ENCODE measurements at places on chromosomes 7 and 10.

- DNase-seq = no peak
These were observed 22.8 kb downstream of the UNC5B start for GRCh38 chr10:71234970-71235685.

- DNase-seq = no peak
These were observed 5.3 kb downstream of the ESYT2 start for GRCh38 chr7:158824028-158824427.

DNA sequence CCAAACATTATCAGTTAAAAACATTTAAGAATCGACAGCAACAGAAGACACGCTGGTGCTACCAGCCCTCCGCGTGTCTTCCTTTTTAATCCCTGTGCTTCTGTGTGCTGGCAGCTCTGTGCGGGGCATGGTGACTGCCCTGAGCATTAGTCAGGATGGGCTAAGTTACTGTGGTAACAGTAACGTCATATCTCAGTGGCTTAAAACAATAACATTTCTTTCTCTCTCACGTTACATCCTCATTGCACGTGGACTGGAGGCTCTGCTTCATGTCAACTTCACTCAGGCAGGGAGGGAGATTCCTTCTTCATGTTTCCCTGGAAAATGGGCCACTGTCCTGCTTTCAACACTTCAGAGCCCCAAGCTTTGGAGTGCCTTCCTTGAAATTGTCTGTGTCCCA, 378.5 kb downstream of the CCSER2 start:
- no peak for DNase-seq

DNA sequence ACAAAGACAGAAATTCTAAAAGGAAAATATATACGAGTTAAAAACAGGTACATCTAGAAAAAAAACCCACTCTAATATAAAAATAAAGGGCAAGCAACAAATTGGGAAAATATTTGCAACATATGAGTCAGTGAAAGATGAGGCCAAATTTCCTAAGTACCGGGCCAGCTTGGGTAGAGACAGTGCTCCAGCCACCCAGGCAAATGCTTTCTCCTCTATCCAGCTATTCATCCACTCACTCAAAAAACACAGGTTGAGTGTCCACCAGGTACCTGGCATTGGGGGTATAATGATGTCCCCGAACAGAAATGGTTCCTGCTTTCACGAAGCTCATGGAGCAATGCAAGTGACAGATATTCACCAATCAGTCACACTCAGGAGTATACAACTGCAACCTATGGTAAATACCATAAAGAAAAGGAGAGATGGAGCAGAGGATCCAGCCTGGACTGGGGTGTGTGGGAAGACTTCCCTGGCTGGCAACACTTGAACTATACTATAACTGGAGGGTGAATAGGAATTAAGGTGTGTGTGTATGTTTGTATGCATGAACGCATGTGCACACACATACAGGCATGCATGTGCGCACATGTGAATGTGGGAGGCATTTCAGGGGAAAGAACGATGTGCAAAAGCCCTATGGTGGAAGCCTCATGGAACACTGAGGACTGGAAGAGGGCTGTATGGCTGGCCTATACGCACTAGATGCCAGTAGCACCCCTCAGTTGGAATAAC, 2.3 kb downstream of the ARHGAP22 start:
- no peak for DNase-seq

DNA sequence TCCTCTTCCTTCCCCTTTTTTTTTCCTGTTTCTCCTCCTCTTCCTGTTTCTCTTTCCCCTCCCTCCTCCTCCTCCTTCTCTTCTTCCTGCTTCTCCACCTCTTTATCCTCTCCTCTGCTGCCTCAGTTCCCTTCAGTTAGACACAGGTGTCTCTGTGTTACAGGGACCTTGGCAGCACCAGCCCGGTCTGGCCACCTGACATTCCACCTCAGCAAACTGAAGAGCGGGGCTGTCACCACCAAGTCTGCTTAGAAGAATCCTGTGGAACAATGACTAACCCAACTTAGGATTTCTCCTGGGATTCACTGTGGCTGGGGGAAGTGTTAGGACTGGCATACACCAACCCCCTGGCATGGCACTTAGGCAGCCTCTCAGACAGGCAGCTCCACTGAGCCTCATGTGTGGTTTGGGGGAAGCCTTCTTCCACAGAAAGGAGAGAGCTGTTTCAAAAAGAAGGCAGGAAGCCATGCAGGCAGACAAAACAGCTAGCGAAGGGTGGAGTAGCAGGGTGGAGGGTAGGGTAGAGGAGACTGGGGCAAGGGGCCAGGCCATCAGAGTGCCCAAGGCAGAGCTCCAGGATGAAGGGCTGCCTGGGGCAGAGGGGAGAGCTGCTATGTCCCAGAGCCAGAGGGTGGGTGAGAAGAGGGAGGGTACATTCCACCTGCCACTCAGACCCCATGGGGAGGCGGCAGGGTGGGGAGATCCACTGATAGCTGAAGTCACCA, 13.2 kb upstream of the GDF10 start:
- no peak for DNase-seq

GRCh38 chr7:17097668-17098297, 200.7 kb upstream of the AHR start:
- DNase-seq = no peak

DNA sequence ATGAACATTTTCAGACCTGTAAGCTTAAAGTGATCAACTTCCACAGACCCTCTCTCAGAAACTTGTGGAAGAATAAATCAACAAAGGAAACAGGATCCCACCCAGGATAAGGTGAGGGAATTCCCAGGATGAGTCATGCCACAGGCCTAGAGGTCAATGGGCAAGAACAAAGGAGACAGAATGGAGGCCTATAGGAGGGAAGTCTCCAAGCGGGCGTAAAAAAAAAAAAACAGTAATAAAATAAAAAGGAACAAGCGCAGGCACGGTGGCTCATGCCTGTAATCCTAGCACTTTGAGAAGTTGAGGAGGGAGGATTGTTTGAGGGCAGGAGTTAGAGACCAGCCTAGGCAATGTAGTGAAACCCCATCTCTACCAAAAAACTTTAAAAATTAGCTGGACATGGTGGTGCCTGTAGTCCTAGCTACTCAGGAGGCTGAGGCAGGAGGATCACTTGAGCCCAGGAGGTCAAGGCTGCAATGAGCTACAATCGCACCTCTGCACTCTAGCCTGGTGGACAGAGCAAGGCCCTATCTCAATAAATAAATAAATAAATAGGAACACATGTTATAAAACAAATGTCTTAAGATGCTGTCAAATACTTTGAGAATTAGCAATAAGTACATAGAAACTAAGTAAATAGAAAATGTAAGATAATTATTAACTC, 8.4 kb downstream of the SORBS1 start:
- DNase-seq = no peak

DNA sequence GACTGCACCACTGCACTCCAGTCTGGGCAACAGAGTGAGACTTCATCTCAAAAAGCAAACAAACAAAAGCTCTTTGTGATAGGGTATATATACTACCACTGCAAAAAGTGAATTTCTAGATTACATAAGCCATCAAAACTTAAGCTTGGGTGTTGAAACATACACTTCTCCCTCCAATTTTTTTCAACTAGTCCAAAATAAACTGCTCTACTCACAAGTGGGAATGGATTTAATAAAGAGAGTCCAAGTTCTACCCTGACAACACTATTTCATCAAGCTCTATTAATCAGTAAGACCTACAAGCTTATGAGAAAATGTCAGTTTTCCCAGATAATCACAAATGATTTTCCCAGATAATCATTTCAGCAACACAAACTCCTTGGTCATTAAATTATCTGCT, 82.7 kb downstream of the NT5C2 start:
- DNase-seq = no peak

DNA sequence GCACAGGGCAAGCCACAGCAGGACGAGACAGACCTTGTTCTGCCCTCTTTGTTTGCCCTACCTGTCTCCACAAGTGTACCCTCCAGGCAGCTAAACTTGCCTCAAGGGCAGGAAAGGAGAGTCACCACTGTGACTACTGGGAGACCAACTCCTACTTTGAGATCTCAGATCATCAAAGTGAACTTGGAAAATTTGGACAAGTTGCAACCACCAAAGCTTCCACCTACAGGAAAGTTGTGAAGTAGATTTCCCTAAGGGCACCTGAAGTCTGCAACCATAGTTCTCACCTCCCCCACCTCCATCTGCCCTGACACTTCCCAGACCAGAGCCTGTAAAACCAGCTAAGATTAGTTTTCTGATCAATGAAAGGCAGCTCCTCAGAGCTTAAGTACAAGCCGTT, 2.5 kb upstream of the WDR91 start:
- DNase-seq = no peak

DNA sequence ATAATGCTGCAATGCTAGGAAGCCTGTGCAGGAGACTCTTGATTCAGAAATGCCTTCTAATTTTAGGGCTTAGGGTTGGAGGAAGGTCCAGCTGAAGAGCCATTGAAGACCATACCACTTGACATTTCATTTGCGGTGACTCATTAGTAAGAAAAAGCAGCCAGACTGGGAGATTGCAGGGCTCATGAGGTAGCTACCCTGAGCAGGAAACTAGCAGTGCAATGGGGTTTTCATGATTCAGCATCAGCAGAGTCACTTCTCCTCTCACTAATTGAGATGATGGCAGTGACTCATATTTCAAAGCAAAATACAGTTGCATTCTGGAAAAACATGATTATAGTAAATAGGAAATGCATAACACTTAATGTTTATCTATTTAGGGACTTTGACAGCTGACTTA, 434.1 kb downstream of the DNAJB9 start:
- DNase-seq = no peak

DNA sequence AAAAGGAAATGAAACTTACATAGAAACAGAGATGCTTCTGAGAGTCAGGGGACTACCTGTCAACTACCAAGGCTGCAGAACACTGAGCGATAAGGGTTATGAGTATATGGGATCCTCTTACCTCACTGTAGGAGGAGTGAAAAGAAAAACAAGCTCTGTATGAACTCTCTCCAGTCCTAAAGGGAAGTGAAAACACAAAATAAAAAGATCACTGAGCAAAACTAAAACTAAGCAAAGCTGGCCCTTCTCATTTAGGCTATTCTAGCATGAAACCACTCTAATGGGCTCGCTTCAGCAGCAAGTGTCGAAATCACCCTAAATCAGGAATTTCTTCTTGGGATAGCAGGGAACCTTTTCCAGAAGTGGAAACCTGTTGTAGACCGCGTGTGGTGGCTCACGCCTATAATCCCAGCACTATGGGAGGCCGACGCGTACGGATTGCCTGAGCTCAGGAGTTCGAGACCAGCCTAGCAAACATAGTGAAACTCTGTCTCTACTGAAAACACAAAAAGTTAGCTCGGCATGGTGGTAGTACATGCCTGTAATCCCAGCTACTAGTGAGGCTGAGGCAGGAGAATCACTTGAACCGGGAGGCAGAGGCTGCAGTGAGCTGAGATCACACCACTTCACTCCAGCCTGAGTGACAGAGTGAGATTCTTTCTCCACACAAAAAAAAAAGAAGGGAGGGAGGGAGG, 27.0 kb downstream of the DCLRE1C start:
- no peak for DNase-seq

GRCh38 chr10:129761197-129761972, 202.7 kb downstream of the EBF3 start:
- no peak for DNase-seq

GRCh38 chr7:71735961-71736556, 604.1 kb downstream of the GALNT17 start:
- peak; percentile 63 for DNase-seq

DNA sequence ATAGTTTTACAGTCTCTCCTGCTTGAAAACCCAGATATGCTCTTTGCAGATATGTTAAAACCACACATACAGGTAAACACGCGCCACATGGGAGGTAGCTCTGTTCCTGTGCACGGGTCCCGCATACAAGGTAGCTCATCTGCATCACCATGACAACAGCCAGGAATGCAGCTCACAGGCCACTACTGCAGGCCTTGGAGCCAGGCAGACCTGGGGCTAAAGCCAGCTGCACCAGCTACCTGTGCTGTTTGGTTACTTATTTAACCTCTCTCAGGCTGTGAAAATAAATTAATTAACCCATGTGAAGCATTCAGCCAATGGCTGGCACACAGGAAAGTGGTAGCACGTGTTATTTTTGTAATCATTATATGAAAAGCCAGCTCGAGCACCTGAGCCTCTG, 428.3 kb downstream of the TNS3 start:
- no peak for DNase-seq

DNA sequence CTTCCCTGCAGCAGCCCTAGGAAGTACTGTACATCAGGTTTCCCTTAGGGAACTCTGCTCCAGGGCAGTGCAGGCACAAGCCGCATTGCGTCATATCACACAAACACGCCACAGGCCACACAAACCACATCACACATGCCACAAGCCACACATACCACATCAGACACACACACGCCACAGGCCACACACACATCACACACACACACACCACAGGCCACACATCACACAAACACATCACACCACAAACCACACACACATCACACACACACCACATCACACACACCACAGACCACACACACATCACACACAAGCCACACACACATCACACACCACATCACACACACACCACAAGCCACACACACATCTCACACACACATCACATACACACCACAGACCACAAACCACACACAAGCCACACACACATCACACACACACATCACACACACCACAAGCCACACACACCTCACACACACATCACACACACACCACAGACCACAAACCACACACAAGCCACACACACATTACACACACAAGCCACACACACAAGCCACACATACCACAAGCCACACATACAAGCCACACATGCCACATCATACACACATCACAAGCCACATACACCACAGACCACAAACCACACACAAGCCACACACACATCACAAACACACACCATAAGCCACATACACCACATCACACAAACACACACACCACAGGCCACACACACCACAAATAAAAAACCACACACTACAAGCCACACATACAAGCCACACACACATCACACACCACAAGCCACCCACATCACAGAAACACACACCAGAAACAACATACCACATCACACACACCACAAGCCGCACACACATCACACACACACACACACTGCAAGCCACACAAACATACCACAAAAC, 53.4 kb downstream of the TMEM209 start:
- no peak for DNase-seq

DNA sequence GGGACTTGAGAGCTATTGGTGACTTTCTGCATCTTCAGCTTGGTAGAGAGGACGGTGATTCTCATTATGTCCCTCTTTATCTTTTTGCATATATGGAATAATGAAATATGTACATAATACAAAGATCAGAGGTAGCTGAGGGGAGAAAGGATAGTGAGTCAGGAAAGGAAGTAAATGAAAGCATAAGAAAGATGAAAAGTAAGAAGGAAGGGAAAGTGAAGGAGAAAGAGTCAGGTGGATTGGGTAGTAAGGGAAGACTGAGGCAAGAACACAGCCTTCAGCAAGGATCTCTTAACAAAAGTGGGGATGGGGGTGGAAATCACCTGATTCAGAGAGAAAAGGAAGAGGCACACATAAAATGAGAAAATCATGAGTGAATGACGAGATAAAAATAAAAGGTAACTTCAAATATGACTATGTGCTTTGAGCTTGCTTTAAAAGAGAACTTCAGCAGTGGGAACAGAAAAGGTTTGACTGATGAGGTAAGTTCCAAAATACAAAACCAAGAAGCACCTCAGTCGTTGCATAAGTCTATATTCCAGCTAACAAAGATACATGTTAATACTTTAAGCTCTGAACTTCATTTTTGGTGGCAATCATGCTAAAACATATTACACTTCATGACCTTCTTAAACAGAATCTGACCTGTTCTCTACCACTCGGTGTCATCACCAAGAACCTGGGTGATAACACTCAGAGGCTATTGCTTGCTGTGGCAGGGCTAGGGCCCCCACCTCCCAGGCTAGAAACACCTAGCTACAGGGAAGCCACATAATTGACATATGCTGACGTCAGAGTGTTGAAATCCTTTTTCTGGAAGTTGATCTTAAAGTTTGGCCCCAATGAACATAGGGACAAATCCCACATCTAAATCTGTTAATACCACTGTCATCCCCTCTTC, 32.9 kb downstream of the NRCAM start:
- no peak for DNase-seq
